ENCODE measurements at places on chromosomes 7 and 10.

DNA sequence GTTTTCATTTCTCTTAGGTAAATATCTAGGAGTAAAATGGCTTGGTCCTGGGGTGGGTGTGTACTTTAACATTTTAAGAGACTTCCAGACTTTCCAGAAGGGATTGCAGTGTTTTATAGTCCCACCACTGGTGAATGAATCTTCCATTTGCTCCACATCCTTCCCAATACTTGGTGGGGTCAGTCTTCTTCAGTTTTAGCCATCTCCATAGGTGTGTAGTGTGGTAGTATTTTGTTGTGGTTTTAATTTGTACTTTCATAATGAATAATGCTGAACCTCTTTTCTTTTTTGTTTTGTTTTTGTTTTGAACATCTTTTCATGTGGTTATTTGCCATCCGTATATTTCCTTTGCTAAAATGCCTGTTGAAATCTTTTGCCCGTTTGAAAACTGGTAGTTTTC, 86.4 kb downstream of the ANKRD61 start:
- no peak for DNase-seq

DNA sequence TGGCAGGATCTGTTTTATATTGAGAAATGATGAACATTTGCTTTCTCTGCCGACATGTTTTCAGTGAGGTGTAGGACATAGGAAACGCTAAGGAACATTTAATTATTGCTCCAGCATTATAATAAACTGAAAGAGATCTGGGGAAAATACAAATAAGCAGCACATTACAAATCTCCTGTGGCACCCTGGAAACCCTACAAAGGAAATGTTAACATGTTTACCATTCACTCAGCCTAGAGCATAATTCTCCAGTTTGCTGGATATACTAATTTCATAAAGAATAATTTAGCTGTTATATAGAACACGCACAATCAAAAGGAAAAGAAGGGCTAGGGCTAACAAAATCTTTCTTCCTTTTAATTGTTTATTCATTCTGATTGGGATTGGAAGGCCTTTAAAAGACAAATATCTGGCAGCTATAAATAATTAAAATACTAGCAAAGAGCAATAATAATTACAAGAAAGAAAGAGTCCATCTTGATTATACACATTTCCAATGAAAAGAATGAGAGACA, 299.4 kb downstream of the CRPPA start:
- no peak for DNase-seq

- DNase-seq: no peak
Observed at GRCh38 chr10:11687779-11688447, 54.3 kb upstream of the ECHDC3 start.

GRCh38 chr7:149664666-149665065, 108.7 kb downstream of the ZNF467 start:
- DNase-seq: no peak

- no peak for DNase-seq
Observed at GRCh38 chr10:21347043-21347784, 178.3 kb downstream of the SKIDA1 start.

DNA sequence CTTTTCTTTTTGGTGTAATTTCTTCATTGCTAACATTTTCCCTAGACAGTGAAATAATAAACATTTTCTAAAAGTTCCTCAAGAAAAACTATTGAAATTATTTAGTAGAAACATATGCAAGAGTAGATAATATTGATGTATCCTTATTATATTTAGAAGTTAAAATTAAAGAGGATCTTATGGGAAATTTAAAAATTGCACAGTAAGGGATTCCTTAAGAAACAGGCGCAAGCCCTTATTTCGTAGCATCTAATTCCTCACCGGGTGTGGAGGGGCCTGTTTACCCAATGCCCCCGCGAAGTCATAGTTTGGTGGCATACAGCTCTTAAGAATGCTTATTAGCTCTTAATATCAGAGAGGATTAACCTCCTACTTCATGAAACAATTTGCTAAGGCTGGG, 467.1 kb downstream of the DNAJB6 start:
- DNase-seq: no peak

All from aorta (tissue), 5 donors.